T follicular helper cell (primary cell): ENCODE measurements at places on chromosomes 3 and 15.

GRCh38 chr3:114697401-114697800 lies 403.6 kb downstream of the TIGIT start:
- DNase-seq: no peak

DNA sequence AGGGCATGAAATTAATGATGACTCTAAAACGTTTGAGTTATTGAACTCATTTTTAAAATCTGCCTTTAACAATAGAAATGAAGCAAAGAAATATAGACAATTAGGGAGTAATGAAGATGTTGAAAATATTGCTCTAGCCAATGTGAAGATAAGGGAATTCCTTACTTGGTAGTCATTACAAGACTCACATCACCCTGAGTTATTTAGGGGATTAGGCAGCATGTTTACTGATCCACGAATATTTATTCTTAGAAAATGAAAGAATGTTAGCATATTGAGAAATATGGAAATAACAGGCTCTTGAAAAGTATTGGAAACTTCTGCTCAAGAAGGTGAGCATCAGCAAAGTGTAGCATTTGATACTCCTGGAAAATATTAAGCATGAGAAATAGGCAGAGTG lies 398.1 kb upstream of the ARPP21 start:
- DNase-seq: no peak

DNA sequence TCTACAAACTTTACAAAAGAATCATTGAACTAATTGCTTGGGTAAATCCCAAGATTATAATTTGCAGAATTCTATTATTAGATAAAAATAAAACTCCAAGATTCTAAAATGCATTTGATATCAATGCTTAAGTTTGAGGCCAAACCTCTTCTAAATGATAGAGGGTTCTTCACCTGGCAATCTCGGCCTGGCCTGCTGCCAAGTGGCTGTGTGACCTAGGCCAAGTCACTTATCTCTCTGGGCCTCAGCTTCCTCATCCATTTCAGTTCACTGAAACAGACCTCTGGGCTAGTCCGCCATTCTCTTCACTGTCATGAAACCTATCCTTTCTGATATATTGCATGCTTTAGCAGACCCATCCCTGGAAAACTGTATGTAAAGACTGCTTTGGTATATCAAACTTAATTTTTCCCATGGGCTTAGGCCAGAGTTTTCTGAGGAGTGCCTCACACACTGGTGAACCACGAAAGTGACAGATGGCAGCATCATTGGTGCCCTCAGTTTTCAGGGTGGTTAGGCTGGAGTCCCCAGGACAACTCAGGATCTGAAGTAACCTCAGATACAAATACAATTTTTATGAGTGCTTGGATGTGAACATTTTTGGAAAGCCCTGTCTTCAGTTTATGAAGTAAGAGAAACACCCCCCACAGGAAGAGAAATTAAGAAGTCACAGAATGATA lies 21.8 kb downstream of the NUDT16 start:
- DNase-seq: no peak

- DNase-seq: no peak
Measured at GRCh38 chr15:88571153-88571851, 24.8 kb upstream of the DET1 start.

GRCh38 chr3:195140410-195140809 lies 130.5 kb downstream of the XXYLT1 start:
- DNase-seq: no peak

- DNase-seq: no peak
Measured at GRCh38 chr15:75738014-75738646, 25.5 kb upstream of the CSPG4 start.

DNA sequence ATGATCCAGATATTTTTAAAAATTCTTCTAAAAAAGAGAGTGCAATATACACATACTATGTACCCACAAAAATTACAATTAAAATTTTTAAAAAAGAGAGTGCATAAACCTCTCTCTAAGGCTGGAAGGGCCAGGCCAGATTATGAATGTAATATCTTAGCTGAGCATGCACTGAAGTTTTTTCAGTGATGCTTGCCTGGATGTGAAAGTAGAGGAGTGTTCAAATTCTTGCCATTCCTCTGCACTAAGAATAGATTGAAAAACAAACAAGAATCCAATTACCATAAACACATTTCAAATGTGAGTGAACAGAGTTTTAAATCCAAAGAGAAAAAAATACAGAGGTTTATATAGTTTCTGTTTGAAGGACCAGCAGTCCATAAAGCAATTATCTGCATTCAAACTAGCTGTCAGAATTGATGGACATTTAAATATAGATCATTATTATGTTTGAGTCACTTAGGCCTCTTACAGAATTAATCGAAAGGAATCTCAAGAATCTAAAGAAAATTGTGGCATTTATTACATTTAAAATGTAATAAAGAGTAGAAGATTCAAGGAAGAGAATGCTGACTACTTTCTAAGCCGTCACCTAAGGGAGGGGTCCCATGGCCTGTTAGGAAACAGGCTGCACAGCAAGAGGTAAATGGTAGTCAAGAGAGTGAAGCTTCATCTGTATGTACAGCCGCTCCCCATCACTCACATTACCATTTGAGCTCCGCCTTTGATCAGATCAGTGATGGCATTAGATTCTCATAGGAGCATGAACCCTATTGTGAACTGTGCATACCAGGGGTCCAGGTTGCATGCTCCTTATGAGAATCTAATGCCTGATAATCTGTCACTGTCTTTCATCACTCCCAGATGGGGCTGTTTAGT lies 159.3 kb upstream of the MDFIC2 start:
- DNase-seq: no peak

- DNase-seq: no peak
Measured at GRCh38 chr3:189903562-189904250, 217.0 kb downstream of the P3H2 start.

DNA sequence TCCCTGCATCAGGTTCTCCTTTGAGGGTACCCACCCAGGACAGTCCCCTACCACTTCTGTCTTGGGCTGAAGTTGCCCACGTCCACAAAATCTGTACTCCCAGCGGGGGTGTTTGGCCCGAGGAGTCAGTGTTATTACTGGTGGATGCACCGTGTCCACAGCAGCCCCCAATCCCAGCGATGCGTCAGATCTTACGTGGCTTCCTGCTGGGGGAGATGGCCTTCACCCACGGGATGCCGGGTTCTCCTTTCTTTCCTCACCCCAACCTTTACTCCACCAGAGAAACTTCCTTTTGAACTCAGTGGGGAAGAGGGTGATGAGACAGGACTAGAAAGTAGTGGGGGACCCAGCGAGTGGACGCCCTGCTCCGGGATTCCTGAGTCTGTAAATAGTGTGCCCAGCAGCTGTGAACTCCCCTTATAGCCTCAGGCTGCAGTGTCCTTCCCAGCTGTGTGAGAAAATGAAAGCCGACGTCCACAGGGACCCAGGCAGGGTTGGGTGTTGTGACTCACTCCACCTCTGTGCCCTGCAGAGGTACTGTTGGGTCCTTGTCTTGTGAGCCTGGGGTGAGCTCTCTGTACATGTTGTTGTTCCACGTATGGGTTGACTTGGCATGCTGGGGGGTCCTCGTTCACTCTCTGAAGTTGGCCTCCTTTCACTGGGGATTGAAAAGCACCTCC lies 31.5 kb downstream of the CRTAP start:
- DNase-seq: no peak

DNA sequence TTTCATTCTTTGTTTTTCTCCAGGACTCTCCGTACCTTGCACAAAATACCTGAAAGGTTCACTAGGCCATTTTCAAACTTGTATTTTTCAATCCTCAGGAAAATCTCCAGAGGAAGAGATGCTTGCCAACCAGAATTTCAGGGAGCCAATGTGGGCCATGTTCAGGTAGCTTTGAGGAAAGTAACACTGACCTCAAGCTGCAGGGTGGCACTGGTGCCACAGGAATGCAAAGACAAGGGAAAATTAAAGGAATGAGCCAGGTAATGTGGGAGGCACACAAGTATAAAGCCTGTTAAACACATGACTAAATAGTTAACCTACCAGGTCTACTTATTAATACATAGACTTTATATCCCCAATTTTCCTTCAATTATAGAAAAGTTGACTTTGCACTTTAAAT lies 51.9 kb upstream of the GAP43 start:
- no peak for DNase-seq

GRCh38 chr3:11548721-11549131 lies 95.0 kb downstream of the VGLL4 start:
- no peak for DNase-seq

DNA sequence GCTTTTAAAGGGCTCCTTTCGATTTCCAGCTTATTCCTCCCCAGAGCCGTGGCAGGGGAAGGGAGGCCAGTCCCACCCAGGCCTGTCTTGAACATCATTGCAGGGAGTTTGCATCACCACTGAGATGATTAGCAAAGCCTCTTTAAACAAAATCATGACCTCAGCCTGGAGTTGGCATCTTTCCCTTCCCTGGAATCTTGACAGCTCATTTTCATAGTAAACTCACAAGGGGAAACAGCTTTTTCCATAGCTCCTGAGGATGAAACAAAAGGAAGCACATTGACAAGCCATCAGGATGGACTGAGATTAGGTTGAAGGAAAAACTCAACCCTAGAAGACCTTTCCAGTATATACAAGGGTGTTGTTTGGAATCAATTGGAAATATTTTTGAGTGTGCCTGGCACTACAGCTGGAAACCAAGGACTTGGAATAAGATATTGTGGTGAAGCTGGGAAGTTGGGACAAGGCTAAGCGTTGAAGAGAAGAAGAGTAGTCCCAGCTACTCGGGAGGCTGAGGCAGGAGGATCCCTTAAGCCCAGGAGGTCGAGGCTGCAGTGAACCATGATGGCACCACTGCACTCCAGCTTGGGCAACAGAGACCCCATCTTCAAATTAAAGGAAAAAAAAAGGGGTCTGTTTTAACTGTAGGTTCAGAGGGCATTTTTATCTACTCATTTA lies 3.1 kb upstream of the LARP6 start:
- no peak for DNase-seq

- no peak for DNase-seq
Measured at GRCh38 chr15:93033434-93034045, 55.5 kb downstream of the RGMA start.

- no peak for DNase-seq
Measured at GRCh38 chr15:98699591-98700424, 51.5 kb downstream of the IGF1R start.

DNA sequence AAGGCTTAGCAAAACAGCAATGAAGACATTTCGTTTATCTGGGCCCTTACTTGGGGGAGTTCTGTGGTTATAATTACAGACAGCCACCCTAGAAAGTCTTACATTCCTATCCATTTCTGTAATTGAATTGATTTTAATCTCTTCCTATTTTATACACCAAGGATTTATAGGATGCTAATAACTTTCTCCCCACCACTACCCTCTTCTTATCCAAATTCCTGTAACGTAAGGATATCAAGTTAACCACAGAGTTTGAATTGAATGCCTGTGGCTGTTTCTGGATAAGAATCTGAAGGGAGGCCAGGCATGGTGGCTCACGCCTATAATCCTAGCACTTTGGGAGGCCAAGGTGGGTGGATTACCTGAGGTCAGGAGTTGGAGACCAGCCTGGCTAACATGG lies 78.6 kb downstream of the MLH1 start:
- no peak for DNase-seq

DNA sequence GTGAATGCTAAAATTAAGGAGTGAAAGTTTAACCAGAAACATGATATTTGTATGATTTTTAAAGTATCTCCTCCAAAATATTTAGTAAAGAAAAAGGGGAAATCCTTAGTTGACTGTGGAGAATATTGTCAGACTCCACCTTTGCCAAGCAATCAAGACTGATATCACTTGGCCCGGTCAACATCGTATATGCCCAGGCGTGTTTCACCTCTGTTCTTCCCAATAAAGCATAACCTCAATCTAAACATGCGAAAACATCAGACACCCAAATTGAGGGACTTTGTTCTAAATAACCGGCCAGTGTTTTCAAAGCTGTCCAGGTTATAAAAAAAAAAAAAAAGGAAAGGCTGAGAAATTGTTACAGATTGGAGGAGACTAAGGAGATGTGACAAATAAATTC lies 54.2 kb upstream of the PPP4R2 start:
- no peak for DNase-seq

DNA sequence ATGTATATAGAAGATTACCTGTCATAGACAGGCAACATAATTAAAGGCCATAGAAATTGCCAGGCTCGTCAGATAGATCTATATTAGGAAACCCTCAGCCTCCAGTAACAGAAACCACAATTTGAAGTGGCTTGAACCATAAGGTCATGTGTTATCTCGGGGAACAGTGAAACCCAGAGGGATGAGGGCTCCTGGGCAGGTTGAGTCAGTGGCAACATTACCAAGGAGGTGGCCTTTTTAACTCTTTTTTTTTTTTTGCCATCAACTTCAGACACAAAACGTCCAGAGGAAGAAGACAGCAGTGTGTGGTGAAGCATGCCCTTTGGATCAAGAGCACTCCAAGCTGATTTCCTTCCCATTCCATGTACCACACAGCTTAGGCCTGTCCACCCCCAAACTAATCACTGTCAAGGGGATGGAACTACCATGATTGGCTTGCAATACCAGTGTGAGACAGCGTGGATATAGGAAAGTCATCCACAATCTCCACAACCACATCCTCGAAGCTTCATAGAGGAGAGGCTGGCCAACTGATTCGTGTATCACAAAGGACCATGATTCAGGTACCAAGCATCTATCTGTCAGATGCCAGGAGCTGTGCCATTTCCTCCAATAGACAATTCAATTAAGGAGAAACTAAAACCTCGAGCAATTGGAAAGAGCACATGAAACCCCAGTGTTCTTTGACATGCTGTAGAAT lies 999 bp upstream of the KIF7 start:
- no peak for DNase-seq

GRCh38 chr3:180680097-180680430 lies 775 bp upstream of the CCDC39 start:
- no peak for DNase-seq

GRCh38 chr15:64245405-64245804 lies 82.6 kb upstream of the PPIB start:
- no peak for DNase-seq

DNA sequence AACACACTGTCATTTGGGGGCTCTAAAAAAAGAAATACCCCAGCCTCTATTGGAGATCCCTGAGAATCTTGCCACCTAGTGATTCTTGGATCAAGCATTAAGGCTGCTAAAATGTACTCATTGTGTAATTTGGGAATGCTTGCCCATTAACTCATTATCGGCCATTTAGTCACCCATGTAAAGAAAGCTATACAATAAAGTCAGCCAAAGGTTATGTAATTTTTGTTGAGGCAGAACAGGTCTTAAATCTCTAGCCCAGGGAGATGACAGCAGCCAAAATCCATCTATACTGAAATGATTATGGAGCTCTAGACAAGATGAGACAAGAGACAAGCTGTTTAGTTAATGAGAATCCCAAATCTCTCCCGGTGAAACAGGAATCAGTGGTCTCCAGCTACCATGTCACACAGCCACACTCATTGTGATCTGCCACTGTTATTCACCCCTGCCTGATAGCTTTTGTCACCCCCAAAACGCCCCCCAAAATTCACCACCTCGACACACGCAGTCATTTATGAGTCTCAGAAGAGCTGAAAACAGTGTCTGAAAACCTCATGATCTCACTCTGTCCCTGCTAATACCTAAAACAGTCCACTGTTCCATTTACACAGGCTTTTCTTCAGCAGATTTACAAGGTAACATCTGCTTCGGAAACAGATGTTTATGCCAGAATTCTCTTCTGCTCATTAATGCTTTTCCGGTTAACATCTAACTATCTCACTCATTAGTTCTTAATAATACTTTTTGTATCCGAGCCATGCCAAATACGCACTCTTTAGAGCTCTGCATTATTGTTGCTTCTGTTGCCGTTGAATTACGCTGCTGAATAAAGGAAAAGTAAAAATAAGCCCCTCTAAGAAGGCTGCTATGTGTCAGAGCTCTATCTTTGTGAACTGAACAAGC lies 138.5 kb downstream of the RORA start:
- no peak for DNase-seq
